Stomach (tissue), 19 donors: ENCODE measurements at places on chromosomes 11 and 22. TPM values are rescaled to one million over a fixed set of nuclear protein-coding genes. Genes with fewer than 3 reads are reported as not detected.

Gene INS
- total RNA-seq, result not detected

GRCh38 chr11:10680956-10681487 lies 12.5 kb downstream of the IRAG1 start:
- DNase-seq, result no peak

DNA sequence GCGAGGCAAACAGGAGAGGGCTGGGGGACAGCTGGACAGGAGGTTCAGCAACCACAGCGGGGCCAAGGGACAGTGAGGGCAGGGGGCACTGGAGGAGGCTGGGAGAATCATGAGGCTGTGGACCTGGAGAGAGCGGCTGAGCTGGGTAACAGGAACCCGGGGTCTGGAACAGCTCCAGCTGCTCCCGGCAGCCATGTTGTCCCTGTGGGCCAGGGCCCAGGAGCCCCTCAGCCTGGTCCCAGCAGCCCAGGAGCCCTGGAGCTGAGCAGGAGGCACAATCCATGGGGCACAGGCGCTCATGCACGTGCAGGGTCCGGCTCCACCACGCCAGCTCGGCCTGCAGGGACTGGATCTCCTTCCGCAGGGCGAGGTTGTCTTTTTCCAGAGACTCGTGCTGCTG lies 7.4 kb downstream of the BATF2 start:
- no peak for DNase-seq

- DNase-seq, result peak; percentile 28
Observed at GRCh38 chr11:6746086-6746618, 25.6 kb downstream of the OR2AG2 start.

DNA sequence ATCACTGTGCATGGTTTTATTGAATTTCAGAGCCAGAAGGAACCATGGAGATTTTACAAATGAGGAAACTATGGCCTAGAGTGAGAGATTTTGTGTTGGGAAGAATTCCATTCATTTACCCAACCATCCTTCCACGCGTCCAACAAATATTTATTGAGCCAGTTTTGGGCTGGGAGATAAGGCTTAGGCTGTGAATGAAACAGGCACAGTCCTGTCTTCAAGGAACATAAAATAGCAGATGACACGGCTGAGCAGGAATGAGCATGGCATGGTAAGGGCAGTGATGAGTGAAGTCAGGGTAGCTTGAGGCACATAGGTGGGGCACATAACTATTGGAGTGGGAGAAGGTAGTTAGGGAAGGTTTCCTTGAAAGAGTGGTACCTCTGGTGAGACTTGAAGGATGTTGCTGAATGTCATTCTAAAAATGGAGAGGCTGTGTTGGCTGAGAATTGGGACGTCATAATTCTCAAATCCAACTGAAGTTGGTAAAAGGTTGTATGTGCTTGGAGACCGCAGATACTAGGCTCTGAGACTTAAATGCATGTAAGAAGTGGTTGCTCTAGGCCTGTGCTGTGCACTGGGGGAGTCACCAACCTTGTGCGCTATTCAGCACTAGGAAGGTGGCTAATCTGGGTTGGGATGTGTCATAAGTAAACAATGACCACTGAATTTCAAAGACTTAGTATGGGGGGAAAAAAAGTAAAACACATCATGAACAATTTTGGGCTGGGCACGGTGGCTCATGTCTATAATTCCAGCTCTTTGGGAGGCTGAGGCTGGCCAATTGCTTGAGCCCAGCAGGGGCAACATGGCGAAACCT lies 51.9 kb downstream of the TEAD1 start:
- no peak for DNase-seq

- DNase-seq, result no peak
Observed at GRCh38 chr11:135015966-135016365, 603.9 kb upstream of the B3GAT1 start.

DNA sequence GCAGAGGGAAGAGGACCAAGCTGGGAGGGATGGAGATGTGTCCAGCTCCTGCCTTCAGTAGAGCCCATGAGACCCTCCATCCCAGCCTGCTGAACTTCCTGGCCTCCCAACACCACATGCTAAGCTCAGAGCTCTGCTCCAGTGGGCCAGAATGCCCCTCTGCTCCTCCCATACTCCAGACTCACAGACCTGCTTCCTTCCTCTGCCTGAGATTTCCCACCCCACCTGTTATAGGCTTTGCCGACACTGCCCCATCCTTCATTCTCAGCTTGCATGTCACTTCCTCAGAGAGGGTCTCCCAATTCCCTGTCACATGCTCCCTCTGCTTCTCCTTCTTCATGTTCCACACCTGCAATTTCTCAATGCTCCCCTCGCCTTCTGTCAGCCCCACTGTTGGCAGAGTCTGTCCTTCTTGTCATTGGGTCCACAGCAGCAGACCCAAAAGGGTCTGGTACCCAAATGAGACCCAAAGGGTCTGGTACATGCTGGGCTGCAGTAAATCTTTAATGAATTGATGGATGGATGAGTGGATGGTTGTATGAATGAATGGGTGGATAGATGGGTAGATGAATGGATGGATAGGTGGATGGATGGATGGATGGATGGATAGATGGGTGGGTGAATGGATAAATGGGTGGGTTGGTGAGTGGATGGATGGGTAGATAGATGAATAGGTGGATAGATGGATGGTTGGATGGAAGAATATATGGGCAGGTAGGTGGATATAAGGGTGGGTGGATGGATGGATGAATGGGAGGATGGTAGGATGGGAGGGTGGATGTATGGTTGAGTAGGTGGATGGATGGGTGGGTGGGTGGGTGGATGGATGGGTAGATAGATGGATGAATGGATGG lies 105.3 kb upstream of the FGF3 start:
- DNase-seq, result no peak
